Activated CD4-positive, alpha-beta T cell treated with anti-CD3 and anti-CD28 coated beads, Interleukin-2, amount 50 U/mL, for 48 hours (primary cell): ENCODE measurements at places on chromosomes 3 and 15.

GRCh38 chr3:170721563-170721962 is 135.7 kb upstream of the SLC7A14 start:
- no peak for DNase-seq

DNA sequence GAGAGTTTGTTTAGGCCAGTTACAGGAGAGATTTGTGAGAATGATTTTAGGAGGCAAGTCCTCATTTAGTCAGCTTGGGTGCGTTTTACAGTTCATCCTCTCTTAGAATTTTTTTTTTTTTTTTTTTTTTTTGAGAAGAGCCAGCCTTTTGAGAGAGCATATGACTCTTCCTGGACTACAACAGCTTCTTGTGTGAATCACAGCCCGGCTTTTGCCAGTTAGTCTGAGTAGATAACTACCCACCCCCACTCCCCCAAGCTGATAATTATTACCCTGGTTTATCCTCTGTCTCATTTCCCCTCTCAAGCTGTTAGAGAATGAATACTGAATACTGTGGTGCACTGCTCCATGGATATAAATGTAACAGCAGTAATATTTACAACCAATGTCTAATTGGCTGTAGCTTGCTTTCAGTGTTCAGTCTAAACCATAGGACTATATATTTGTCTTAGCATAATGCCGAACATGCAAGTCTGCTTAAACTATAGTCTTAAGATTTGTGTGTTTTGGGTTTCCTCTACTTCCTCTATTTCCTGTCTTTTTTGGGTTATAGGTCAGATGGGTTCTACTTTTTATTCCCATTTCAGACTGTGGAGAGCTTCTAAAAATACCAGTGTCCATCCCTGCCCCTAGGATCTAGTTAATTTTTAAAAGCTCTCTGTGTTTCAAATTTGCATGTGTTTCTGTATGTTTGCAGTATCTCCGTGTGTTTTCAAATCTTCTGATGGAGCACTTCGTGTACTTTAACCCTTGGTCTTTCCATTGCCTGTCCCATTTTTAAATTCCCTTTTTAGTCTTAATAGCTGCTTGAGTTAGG is 8.0 kb downstream of the CHD2 start:
- no peak for DNase-seq

DNA sequence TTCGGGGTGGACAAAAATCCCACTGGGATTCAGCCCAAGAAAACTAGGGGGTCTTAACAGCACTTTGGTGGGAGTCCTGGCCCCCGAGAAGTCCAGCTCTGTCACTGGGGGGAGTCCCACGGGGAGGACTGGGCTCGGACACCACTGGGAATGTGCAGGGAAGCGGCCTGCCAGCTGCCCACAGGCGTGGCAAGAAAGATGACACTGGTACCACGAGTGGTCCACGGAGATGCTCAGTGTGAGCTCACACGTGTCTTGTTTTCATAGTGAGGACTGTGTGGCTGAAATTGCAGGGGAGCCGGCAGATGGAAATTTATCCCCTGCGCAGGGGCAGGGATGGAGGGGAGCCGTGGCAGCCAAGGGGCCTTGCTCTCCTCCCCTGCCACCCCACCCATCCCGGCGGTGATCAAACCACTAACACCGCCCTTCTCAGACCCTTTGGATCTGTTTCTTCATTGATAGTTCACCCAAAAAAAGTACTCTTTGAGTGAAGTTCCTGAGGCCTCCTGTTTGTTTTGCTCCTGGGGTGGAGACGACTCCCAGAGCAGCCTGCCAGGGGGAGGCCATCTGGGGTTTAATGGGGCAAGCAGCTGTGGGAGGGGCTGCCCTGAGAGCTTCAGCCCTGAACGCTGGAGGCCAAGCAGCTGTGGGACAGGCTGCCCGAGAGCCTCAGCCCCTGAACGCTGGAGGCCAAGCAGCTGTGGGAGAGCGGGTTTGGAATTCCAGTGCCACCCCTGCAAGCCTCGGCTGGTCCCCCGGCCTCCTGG is 130.9 kb downstream of the LRRK1 start:
- no peak for DNase-seq

GRCh38 chr15:67869701-67870100 is 29.9 kb upstream of the RNU6-1 start:
- DNase-seq: no peak

GRCh38 chr3:5560199-5560598 is 372.7 kb downstream of the EDEM1 start:
- DNase-seq: no peak

GRCh38 chr15:38991701-38992100 is 427.1 kb upstream of the RASGRP1 start:
- no peak for DNase-seq

- no peak for DNase-seq
Measured at GRCh38 chr15:52727815-52728214, 48.6 kb upstream of the ATOSA start.

- DNase-seq: no peak
Measured at GRCh38 chr3:141682007-141682406, 56.1 kb upstream of the RNF7 start.

DNA sequence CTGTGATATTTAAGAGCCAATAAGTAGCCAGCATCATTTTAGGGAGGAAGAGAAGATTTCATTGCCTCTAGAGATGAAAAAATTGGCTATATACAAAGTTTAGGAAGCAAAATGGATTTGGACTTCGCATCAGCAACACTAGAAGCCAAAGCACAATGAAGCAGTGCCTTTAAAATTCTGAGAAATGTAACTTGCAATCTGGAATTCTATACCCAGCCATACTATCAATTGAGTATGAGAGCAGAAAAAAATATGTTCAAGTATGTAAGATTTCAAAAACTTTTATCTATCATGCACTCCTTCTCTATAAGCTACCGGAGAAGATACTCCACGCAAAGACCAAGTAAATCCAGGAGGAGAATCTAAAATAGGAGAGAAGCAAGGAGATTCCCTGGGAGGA is 47.4 kb upstream of the ATP13A3 start:
- DNase-seq: no peak

- DNase-seq: no peak
Measured at GRCh38 chr3:162865466-162865865, 1368.9 kb downstream of the OTOL1 start.

GRCh38 chr3:23877329-23877980 is 39.3 kb downstream of the NKIRAS1 start:
- no peak for DNase-seq

- DNase-seq: peak; percentile 10
Measured at GRCh38 chr3:151085889-151086483, 522 bp downstream of the MED12L start.

GRCh38 chr3:98532275-98532637 is 478 bp downstream of the GPR15 start:
- DNase-seq: no peak

DNA sequence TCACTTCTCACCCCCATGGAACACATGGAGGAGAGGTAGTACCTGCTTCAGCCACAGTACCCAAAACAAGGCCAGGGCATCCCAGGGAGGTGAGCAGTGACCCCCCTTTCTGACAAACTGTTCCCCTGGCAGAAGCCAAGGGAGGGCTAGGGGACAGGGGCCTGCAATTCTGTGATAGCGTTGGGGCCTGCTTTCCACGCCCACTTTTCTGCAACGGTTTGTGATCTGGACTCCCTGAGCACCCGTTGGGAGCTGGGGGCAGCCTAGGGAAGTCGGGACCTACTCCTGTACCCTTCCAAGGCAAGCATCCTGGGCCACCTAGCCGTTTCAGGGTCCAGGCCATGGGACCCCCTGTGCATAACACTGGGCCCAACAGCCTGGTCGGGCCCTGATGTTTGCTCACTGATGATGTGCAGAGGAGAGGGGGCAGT is 996 bp upstream of the DNAJA4 start:
- DNase-seq: no peak

DNA sequence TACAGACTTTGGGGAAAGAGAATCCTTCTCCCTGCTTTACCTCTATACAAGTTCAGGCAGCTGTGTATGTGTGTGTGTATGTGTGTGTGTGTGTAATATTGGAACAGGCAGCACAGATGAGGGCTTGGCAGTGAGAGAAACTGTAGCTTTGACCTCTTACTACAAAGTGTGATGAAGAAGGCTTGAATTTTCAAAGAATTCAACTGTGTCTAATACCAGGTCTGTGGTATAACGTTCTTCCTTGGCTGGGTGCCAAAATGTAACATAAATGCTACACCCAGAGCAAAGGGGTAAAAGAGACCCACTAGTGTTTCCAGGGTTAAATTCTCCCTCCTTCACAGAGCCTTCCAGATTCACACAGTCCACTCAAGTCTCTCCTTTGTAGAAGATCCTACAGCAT is 51.1 kb downstream of the CHST2 start:
- DNase-seq: no peak

DNA sequence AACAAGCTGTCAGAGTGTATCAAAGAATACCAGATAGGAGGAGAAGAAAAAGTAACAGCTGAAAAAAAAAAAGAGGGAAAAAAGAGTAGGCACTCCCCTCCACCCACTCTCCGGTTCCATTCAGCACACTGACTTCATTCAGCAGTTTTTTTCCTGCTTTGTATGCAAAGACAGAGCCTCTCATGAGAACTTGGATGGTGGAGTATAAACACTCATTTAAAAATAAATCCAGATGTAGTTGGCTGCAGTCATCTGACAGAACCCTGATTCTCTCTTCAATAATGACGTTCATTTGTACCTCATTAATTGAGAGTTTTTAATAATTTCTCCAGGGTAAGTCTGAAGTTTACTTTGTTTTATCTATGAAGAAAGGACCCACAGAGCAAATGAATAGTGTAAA is 81.0 kb downstream of the TMEM108 start:
- no peak for DNase-seq
